AG08395 (cell line): ENCODE measurements at places on chromosomes 5 and 9.

DNA sequence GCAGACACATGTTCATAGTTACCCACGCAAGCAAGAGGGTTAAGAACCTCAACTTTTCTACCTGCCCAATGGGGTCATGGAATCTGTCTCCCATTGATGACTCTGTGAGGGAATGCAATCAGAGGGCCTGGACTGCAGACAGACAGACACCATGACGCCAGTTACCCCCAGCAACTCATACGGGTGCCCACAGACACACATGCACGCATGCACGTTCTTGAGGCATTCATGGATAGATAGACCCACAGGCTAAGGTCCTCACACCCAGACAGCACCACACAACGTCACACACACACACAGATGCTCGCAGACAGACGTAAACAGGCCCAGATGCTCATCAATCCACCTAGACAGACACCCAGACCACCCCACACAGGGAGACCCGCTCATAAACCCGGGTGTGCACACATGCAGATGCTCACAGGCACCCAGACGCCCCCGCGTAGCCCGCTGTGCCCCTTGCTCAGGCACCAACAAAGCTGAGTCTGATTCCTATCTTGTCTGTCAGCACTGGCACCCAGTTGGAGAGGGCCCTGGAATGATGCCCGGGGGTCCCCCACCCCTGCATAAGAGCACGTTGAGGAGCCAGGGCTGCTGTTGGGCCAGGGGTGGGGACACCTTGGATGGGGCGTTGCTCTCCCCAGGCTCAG is 23.6 kb downstream of the LHX2 start:
- DNase-seq = no peak

GRCh38 chr5:119750887-119751733 is 121.8 kb downstream of the FAM170A start:
- DNase-seq = no peak

- DNase-seq = no peak
Observed at GRCh38 chr5:82513738-82514137, 235.6 kb upstream of the RPS23 start.

DNA sequence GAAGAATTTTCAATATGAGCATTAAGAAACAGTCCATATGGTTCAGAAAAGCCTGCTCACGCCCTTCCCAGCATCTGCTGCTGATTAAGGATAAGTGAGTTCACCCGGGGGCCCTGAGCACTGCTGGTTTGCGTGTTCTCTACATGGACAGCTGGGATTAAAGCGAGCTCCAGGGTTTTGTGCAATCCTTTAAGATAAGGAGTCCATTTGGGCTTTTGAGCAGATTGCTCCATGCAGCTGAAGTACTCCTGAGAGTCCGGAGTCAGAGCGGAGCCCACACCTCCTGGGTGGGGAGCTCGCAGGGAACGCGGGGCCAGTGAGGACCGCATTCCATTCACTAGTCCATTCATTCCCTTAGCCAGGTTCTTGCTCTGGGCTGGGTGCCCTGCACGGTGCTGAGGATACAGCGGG is 149.3 kb upstream of the COL5A1 start:
- DNase-seq = peak; percentile 94

- DNase-seq = no peak
Observed at GRCh38 chr5:168305281-168305680, 13.8 kb downstream of the WWC1 start.
